ENCODE measurements at places on chromosomes 7 and 10.

- peak; percentile 88 for DNase-seq
These were observed at the start of gene CCDC6 for GRCh38 chr10:59906417-59907202. Gene CCDC6 (minus strand): TSS chr10:59906556. CDS start chr10:59906424, 132 bp downstream.

GRCh38 chr7:156558198-156558597 is 82.4 kb upstream of the RNF32 start:
- DNase-seq: peak; percentile 52

- DNase-seq: no peak
These were observed 97.0 kb downstream of the CDH23 start for GRCh38 chr10:71493741-71494140.

DNA sequence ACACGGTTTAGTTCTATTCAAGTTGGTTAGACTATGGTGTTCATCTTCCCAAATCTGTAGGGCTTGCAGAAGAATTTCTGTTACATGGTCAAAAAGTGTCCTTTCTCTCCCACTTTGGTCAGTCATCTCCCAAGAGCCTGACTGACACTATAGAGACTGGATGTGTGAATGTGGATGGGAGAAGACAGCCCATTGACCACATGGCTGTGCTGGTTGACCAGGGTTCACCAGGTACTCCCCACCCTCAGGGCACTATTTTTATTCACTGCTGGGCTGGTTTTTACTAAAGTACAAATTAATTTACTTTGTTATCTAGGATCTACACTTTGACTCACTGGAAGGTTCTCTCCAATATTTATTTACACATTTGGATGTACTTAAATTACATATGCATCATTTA is 2.3 kb downstream of the ZNF804B start:
- no peak for DNase-seq

- peak; percentile 55 for DNase-seq
These were observed 174.4 kb upstream of the LYZL2 start for GRCh38 chr10:30803892-30804322.
